Mesenchymal stem cell (in vitro differentiated cells and primary cell): ENCODE measurements at places on chromosomes 11 and 22.
A peak's percentile ranks its signal among the peaks of the same experiment; 100 is the strongest.

DNA sequence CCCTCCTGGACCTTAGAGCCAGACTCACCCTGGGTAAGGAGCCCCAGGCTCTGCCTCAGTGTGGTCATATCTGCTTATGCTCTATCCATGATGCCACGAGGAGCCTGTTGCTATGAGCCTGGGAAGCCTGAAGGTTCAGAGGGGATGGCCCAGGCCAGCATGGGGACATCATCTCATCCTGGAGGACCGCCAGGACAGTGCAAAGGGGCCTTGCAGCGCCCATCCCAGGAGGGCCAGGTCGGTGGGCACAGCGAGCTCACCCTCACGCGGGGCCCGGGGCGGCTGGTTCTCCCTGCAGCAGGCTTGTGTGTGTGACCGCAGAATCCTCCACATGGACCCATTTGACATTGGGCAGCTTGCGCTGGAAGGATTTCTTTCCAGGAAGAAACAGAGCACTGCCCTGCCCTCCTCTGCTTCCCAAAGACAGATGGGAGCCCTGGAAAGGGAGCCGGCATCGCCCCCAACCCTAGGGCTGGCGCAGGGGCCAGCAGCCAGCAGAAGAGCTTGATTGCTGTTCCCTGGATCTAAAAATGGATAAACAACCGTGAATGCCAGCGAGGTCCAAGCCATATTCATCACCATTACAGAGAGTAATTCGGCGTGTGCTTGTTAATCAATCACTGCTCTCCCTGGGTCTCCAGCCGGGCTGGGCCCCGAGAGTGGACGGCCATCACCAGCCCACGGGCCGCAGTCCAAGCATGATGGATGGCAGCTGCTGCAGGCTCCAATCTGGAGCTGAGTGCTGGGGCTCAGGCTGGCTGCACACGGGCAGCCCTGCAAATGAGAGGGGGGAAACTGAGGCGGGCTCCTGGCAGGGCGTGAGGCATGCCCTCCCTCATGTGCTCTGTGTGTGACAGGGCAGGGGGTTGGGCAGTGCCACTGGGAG, 739.7 kb downstream of the BRD1 start:
- no peak for DNase-seq

DNA sequence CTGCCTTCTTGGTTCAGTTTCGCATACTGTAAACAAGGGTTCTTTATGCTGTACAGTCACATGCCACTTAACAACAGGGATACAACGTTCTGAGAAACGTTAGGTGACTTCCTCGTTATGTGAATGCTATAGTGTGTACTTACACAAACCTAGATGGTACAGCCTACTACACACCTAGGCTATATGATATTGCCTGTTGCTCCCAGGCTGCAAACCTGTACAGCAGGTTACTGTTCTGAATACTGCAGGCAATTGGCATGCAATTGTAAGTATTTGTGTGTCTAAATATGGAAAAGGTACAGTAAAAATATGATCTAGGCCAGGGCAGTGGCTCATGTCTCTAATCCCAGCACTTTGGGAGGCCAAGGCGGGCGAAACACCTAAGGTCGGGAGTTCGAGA, 85.7 kb upstream of the PRDM11 start:
- no peak for DNase-seq

GRCh38 chr11:65013888-65014725, at the start of gene ARL2:
TSS of gene ARL2 (plus strand) at chr11:65014160. CDS start at chr11:65014208, 48 bp downstream.
- DNase-seq = peak; percentile 93

- DNase-seq = no peak
These were observed 20.0 kb upstream of the NDUFC2 start for GRCh38 chr11:78099666-78100065.

DNA sequence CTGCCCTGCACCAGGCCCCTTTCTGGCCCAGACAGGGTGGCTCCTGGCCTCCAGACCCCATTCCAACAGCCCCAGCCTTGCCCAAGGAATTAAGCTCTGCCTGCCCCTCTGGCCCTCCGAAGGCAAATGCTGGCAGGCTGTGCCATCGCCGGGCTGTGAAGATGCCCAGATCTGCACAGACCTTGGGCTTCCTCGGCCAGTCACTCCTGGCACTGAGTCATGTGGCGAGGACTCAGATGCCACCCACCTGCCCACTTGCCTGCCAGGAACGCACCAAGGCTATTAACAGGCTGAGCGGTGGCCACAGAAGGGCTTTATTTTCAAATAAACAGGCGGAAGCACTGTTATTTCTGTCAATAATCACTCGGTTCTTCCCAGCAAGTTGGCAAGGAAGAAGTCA, 50.3 kb upstream of the TTLL12 start:
- DNase-seq = no peak
